CD4-positive, CD25-positive, alpha-beta regulatory T cell (primary cell): ENCODE measurements at places on chromosomes 2 and 18. TPM values are rescaled to one million over a fixed set of nuclear protein-coding genes. Genes with fewer than 3 reads are reported as not detected.

The MRO gene
- total RNA-seq: not detected

The IL36B gene
- total RNA-seq: not detected

The POTEI gene
- not detected for total RNA-seq

The GNAL gene
- total RNA-seq: 0.76 TPM

The SPIRE1 gene
- 2.7 TPM for total RNA-seq
